ENCODE measurements at places on chromosomes 5 and 9.

- no peak for DNase-seq
Measured at GRCh38 chr5:92222449-92222848, 839.3 kb upstream of the ARRDC3 start.

DNA sequence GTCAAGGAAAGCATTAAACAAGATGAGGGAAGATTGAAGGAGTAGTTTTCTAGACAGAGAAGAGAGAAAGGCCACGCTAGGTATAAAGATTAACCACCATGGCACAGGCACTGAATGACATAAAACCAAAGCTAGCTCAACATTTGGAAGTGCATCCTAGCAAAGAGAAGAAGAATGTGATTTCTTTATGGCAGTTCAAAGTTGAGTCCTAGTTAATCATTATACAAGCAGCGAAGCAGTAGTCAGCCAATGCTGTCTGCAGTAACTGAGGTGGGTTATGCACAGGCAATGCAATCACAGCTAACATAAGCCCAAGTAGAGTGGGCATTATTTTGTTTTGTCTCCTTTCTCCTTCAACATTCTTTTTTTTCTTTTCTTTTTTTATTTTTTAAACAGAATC is 24.0 kb upstream of the ANKRD31 start:
- no peak for DNase-seq

GRCh38 chr9:35711501-35712428 is 20.2 kb downstream of the TLN1 start:
- DNase-seq = no peak

DNA sequence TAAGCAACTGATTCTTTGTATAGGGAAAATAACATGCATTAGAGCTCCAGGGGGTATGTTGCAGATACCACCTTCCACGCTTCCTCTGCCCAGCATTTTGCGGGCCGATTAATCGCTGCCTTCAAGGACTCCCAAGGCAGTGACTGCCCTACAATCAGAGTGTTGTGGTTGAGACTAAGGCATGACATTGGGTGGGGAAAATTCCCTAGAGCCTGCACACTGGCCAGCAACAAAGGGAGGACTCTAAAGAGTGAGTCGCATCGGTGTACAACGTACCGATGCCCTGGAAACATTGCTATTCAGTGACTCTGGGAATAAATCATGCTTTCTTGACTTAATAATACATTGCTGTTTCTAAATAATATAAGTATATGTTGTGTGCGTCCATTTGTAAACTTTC is 119.7 kb downstream of the ZNF462 start:
- DNase-seq = no peak

DNA sequence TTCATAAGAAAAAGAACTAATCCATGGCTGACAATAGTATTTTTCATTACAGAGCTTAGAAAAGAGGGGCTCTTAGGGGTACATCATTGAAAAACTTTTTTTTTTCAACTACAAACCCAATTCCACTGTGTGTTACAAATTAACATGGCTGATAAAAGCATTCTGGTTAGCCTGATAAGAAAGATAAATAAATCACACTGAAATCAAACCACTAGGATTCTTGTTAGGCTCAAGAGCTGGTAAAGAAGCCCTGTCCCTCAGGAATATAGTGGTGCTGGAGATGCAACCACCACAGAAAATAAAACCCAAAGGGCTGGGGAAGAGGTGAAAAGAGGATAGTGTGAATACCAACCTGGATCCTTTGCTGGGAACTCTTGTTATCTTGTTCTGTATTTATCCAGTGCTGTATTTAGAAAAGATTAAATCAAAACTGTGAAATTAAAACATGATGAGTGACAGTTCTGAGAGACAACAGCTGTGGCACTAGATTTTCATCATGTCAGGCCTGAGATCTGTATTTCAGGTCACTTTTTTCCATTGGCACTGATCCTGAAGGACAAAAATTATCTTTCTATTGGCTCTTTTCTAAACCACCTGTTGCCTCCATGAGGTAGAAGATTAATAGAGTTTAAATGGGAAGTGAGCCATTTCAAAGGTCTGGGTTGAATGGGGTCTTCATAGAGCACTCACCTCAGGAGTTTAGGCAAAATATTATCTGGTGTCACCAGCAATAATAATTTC is 118.6 kb downstream of the ARRDC3 start:
- DNase-seq = no peak

GRCh38 chr5:16618138-16618897 is 1.5 kb upstream of the RETREG1 start:
- no peak for DNase-seq

DNA sequence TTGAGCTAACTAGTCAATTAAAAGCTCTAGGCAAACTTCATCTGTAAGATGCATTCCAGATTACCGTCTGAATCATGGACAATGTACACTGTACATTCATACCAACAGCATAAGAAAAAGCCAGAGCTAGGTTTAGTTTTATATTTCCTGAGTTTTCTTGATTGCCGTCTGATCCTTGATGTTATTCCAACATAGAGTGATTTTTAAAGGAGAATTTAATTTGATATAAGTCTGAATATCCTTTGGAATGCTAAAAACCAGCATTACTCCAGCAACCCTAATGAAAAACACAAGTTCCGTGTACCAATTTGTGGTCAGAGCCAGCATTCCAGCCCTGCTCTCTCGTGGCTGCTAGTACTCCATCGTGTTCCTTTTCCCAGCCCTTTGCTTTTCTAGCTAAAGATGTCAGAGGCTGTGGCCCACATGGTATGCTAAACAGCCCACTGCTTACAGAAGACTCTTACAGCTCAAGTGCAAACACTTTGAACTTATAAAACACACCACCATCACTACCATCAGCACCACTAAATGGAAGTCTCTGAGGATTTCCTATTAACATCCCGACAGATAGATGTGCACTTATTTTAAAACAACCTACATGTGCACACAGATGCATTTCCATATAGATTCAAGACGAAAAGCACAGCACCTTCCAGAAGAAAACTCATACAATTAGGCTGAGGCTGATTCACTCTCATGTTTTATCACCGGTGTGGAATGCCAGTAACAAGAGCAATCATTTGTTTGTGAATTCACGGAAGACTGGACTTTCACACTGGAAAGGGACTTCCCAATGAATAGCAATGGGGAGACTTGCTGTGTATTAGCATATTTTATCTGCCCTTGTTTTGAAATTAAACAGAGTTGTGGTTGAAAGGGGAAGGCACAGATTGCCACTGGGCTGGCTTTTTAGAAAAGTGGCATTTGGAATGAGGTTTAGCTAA is 246.9 kb upstream of the GAS1 start:
- no peak for DNase-seq

- DNase-seq = no peak
Measured at GRCh38 chr5:174436750-174437149, 287.6 kb upstream of the MSX2 start.

GRCh38 chr5:89265511-89266179 is 382.7 kb upstream of the MEF2C start:
- no peak for DNase-seq

DNA sequence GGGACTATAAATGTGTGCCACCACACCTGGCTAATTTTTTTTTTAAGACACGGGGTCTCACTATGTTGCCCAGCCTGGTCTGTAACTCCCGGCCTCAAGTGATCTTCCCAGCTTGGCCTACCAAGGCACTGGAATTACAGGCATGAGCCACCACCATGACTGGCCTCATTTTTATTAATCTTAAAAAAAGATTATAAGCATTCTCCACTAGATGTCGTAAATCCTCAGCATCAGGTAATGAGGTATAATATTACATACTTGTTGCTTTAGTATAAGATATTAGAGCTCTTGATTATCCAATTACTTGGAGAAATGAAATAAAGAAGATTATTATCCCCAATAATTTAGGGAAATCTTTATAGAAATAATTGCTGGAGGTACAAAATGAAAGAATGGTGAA is 78.2 kb upstream of the HTR1A start:
- DNase-seq = no peak

- no peak for DNase-seq
Measured at GRCh38 chr5:168092209-168093185, 198.9 kb upstream of the WWC1 start.

DNA sequence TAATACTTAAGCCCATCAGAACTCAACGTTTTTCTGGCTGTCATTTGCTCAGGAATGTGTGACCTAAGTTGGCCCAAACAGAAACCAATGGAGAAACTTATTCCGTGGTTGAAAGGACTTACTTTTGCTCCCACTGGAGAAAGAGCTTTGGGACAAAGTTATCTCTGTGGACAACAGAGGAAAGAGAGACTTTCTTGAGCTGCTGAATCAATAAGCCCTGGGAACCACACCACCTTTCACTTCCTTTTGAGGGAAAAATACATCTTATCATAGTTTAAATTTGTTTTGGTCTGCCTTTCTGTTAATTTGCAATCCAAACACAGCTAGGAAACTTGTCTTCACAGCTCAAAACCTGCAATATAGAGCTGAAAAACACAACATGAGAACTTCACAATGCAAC is 62.8 kb upstream of the VCAN start:
- no peak for DNase-seq

GRCh38 chr5:134570886-134571285 is 45.4 kb downstream of the JADE2 start:
- no peak for DNase-seq

Data from stimulated activated CD8-positive, alpha-beta memory T cell treated with anti-CD3 and anti-CD28 coated beads, Interleukin-12 subunit alpha, Interleukin-12 subunit beta, amount 100 ng/mL, for 1 hour (primary cell).